ENCODE measurements at places on chromosomes 2 and 18.

- DNase-seq = no peak
These were observed 5.1 kb downstream of the SERPINB8 start for GRCh38 chr18:63974991-63975390.

DNA sequence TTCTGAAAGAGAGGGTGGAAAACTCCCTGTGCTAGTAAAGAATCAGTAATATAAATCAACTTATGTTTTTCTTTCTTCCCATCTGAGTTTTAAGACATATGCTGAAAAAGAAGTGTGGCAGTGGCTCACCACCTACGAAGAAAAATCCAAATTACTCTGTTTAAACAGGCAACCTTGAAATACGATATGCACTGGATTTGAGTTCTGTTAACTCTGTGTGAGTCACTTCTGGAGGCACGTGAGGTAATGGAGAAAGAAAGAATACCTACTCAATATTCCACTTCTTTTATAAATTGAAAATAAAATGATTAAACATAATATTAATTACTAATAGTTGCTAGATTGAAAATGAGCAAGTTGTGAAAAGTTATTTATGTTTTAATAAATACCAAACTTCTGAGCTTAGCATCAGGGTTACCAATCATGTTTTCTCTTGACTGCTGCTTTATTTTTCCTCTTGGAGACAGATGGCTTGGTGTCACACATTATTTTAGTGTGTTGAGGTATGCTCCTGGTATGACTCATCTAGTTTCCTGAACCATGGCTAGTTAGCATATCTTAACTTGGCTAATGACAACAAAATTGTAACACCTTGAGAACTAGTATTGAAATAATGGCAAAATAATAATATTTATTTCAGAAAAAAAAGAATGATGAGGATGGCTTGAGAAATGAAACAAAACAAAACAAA, 1705.5 kb upstream of the PIK3C3 start:
- no peak for DNase-seq

DNA sequence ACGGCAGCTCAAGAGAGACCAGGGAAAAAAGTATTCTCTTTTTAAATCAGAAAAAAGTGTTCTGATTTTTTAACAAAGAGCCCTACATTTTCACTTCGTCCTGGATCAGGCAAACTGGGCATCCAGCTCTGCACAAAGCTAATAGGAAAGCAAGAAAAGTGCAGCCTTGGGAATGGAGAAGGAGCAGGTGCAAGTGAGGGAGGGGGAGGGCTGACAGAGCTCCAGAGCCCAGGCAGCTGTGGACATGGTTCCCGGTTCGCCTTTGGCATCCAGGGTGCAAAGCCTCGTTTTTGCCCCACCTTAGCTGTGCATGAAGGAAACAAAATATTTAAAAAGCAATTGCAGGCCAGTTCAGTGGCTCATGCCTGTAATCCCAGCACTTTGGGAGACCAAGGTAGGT, 82.2 kb downstream of the FAM124B start:
- DNase-seq = no peak

DNA sequence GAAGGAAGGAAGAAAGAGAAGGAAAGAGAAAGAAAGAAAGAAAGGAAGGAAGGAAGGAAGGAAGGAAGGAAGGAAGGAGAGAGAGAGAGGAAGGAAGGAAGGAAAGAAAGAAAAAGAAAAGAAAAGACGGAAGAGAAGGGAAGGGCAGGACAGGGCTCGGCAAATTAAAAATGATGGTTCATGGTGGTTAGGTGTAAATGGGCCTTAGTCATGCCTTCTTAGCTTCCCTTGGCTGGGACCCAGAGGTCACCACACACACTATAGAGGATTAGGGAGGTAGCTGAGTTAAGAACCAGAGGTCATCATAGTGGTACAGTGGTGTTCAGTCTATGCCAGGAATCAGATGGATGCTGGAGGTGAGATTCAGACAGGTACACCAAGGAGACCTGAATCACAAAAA, 9.3 kb upstream of the ATL2 start:
- no peak for DNase-seq

DNA sequence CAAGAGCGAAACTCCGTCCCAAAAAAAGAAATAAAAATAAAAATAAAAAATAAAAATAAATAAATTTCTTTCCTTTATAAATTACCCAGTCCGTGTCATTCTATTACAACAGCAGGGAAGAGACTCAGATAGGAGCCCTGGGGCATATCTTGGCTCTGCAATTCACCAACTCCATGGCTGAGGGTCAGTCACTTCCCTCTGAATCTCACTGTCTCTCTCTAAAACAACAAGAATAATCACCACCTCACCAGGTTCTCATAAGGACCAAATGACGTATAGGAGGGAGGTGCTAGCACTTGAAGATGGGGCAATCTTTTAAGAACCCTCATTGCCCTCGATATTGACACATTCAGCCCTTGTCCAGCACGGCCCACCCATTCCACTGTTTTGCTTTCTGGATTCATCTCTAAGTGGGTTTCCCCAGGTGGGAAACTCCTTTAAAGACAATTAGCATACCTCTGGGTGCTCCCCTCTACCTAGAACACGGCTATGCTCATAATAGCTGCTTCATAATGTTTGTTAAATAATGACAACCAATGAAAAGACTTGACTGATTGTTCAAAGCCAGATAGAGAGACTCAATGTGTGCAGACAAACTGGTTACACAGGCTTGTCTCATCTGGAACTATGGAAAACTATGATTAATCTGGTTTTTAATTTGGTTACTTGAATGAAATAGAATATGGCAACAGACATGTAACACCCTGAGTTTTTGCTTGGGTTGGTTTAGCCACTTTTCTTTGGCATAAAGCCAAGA, 15.1 kb downstream of the MYCN start:
- no peak for DNase-seq

- no peak for DNase-seq
These were observed 42.7 kb upstream of the MSH2 start for GRCh38 chr2:47360283-47360682.

Measured in frontal cortex (tissue), 4 donors.